ENCODE measurements at places on chromosomes 1 and 21. TPM values are rescaled to one million over a fixed set of nuclear protein-coding genes. Genes with fewer than 3 reads are reported as not detected.
A peak's percentile ranks its signal among the peaks of the same experiment; 100 is the strongest.

DNA sequence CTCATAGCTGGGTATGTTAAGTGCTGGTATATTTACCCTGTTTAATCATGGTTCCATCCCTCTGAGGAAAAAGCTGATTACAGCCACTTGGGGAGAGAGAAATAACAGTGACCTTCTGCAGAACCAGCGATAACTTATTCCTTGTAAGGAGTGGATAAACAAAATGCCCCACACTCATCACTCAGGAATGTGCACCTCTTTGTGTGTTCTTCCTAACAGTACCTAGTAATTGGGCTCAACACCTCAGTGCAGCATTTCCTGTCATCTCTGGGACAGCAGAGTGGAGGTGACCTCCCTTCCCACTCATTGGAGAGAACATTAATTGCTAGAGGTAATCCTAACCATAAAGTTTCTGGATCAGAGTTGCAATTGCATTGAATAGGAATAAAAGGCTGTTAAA, 112.5 kb upstream of the F3 start:
- no peaks in the 10 kb centered on the region for H3K36me3 ChIP-seq
- no peaks in the 10 kb centered on the region for H3K4me1 ChIP-seq
- H3K27me3 ChIP-seq, result no peaks in the 10 kb centered on the region
- H3K4me3 ChIP-seq, result no peak overlapping the region
- DNase-seq, result no peak
- no peak overlapping the region for H3K27ac ChIP-seq

DNA sequence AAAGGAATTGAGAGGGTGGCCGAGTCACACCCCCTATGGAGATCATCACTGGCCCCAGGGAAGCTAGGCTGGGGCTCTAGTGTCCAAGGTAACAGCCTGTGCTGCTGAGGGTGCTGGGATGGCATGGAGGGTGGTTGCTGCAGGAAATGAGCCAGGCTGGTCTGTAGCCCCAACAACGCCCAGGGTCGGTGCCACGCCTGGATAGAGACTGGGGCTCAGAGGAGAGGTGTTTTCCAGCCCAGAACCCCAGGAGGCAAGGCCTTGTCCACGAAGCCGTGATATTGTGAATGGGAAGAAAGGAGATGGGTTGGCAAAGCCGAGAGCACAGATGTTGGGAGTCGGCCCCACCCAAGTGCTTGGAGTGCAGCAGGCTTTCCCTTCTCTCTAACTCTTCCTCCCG, 68.9 kb upstream of the ACTRT2 start:
- no peak for DNase-seq
- no peak overlapping the region for H3K27ac ChIP-seq
- no peak overlapping the region for H3K4me3 ChIP-seq
- H3K36me3 ChIP-seq, result no peaks in the 10 kb centered on the region
- H3K27me3 ChIP-seq, result peaks cover 56% of the 10 kb centered on the region
- no peaks in the 10 kb centered on the region for H3K4me1 ChIP-seq

DNA sequence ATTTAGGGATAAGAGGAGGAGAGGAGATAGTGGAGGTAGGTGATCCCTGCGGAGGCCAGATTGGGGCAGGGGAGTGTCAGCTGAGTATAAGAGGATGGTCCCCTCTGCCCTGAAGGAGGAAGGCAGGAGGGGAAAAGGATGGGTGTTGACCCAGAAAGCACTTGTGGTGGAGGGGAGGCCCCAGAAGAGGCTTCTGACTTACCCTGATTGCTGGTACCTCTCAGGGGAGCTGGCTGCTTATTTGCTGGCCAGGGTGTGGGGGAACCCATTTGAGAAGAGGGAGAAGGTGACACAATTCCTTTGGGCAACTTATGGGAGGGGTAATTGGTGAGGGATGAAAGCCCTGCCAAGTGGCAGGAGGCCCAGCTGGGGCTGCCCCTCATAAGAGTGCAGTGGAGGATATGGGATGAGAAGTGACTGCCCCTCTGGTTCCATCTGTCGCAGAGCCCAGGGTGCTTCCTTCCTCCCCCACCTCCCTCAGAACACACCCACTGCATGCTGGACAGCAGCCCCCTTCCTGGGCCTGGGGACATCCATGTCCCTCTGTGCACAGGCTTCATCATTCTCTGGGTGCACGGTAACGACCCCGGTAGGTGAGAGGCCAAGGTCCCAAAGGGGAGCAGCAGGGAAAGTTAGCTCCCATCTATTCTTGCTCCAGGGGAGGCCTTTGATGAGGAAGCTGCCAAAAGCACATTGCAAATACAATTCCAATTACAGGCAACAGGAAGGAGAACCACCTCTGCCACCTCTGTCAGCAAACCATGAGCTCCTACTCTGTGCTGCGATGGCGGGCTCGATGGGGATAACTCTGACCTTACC, 1.4 kb upstream of the PCSK9 start:
- H3K4me3 ChIP-seq, result no peak overlapping the region
- no peak overlapping the region for H3K27ac ChIP-seq
- H3K27me3 ChIP-seq, result no peaks in the 10 kb centered on the region
- no peak for DNase-seq

- no peaks in the 10 kb centered on the region for H3K36me3 ChIP-seq
- H3K4me1 ChIP-seq, result no peaks in the 10 kb centered on the region
- H3K27me3 ChIP-seq, result peaks cover 14% of the 10 kb centered on the region
- no peak for DNase-seq
- H3K4me3 ChIP-seq, result no peak overlapping the region
Measured at GRCh38 chr21:38244407-38244787, 12.4 kb upstream of the KCNJ15 start.

SYTL1 gene
- 2.1 TPM for total RNA-seq

SPRR5 gene
- total RNA-seq, result not detected

GRCh38 chr1:51048670-51049069, 53.4 kb upstream of the C1orf185 start:
- H3K27ac ChIP-seq, result no peak overlapping the region
- no peak overlapping the region for H3K4me3 ChIP-seq
- DNase-seq, result no peak
- no peaks in the 10 kb centered on the region for H3K4me1 ChIP-seq

- H3K27ac ChIP-seq, result no peak within 1 kb of the TSS
- peak within 1 kb of the TSS; percentile 50 for H3K4me3 ChIP-seq
- H3K4me1 ChIP-seq, result peaks cover 11% of the 10 kb centered on the region
- DNase-seq, result peak; percentile 77
- no peaks in the 10 kb centered on the region for H3K36me3 ChIP-seq
- no peaks in the 10 kb centered on the region for H3K27me3 ChIP-seq
Measured at GRCh38 chr1:39639305-39640130, at the start of gene HEYL. TSS of gene HEYL (minus strand) at chr1:39639643. CDS start at chr1:39639625, 18 bp downstream.

DNA sequence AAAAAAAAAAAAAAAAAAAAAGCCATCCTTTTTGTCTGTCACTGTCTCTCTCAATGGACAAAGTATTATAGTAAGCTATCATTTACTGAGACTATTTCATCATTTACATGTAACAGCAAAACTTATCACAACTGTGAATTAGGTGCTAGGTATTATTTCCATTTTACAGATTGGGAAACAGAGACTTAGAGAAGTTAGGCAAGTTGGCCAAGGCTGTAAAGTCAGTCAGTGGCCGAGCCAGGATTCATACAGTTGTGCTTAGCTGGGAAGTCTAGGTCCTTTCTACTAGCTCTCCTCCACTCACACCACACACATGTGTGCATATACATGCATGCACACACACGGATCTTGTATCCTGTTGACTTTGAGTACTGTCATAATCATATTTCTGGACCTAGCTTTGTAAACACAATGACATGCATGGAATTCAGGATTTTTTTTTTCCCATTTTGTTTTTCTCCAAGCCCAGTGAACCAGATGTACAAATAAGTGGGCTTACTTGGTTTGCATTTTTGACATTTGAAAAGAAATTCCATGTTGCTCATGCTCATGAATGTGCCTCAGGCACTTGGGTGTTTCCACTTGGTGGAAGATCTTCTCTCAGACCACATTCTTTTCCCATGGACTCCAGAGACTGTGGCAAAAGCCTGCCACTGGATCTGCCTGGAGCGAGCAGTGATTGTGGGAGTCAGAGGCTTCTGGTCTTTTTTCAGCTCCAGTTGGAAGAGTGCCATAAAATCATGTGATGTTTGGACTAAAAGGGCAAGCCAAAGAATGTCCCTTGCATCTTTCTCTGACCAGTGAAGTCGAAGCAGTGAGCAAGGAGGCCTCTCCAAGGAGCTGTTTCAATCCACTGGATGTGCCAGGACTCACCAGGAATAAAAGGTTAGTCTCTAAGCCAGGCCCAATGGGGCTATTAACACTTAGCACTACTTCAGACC, 61.7 kb upstream of the DNAJC6 start:
- no peak for DNase-seq
- H3K4me1 ChIP-seq, result no peaks in the 10 kb centered on the region
- no peak overlapping the region for H3K27ac ChIP-seq
- H3K4me3 ChIP-seq, result no peak overlapping the region
- no peaks in the 10 kb centered on the region for H3K27me3 ChIP-seq

- H3K27me3 ChIP-seq, result no peaks in the 10 kb centered on the region
- DNase-seq, result no peak
- H3K4me3 ChIP-seq, result no peak overlapping the region
- H3K27ac ChIP-seq, result no peak overlapping the region
- peaks cover 10% of the 10 kb centered on the region for H3K4me1 ChIP-seq
Measured at GRCh38 chr1:89165811-89166210, 10.0 kb downstream of the GBP7 start.

DNA sequence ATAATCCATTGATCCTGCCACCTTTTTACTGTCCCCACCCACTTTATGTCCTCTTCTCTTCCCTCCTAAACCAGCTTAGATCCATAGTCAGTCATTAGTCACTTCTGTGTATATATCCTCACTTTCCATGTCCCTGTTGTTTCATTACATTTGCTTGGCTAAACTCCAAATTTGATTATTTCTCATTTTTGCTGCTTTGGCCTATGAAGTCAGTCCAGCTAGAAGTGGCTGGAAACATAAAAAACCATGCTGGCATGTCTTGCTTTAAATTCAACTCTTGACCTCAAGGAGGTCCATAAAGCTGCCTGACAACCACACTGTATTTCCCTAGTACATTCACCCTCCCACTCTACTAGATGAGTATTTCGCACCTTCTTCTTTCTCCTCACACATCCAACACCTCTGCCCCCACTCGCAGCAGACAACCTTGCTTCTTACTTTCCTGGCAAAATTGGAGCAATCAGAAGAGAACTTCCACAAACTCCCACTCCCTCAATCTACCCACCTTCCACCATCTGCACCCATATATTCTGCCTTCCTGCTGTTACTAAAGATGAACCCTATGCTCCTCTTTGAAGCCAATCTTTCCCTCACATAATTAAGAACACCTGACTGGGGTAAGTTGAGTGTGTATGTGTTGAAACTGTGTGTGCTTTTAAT, 72.1 kb downstream of the ZNF648 start:
- no peak for DNase-seq
- no peak overlapping the region for H3K27ac ChIP-seq
- no peak overlapping the region for H3K4me3 ChIP-seq
- H3K4me1 ChIP-seq, result no peaks in the 10 kb centered on the region
- H3K27me3 ChIP-seq, result peaks cover 19% of the 10 kb centered on the region
- H3K36me3 ChIP-seq, result no peaks in the 10 kb centered on the region

- DNase-seq, result no peak
- no peaks in the 10 kb centered on the region for H3K36me3 ChIP-seq
- H3K4me3 ChIP-seq, result no peak overlapping the region
- H3K27me3 ChIP-seq, result no peaks in the 10 kb centered on the region
- peaks cover 17% of the 10 kb centered on the region for H3K4me1 ChIP-seq
Measured at GRCh38 chr1:154466206-154466605, 35.8 kb upstream of the TDRD10 start.

- H3K36me3 ChIP-seq, result no peaks in the 10 kb centered on the region
- peaks cover 17% of the 10 kb centered on the region for H3K27me3 ChIP-seq
- H3K4me3 ChIP-seq, result no peak overlapping the region
- no peak overlapping the region for H3K27ac ChIP-seq
- no peak for DNase-seq
- no peaks in the 10 kb centered on the region for H3K4me1 ChIP-seq
Measured at GRCh38 chr1:50257940-50258685, 149.4 kb downstream of the ELAVL4 start.

DNA sequence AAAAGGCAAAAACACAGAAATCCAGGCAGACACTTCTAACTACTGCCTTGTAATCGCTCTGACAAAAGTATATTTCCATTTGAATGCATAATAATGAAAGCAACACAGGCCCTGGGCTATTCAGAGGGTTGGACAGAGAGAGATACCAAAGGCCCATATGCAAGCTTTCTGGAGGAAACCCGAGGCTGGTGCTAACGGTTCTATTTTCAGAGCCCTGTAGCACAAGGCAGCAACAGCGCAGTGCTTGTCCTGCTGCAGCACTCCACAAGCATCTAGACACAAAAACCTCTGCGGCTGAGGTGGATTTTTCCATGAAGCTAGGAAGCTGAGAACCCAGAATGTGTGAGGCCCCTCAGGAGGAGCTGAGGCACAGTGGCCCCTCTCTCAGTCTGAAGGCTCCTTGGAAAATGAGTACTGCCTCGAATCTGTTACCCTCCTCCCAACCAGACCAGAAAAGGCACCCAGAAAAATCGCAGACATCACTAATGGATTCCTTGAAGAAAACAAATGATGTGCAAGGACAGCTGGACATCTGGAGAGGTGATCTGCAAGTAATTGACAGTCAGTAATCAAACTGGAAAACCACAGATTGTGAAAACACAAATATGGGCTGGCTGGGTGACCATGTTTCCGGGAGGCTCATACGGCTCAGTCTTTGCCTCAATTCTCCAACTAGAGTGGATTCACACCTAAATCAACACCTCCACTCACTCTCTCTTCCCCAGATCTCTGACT, 54.0 kb downstream of the COLGALT2 start:
- H3K27me3 ChIP-seq, result no peaks in the 10 kb centered on the region
- peak overlapping the region; percentile 39 for H3K27ac ChIP-seq
- no peak overlapping the region for H3K4me3 ChIP-seq
- H3K4me1 ChIP-seq, result peaks cover 4% of the 10 kb centered on the region
- no peaks in the 10 kb centered on the region for H3K36me3 ChIP-seq
- DNase-seq, result no peak

GRCh38 chr1:178645808-178646200, 79.2 kb upstream of the RALGPS2 start:
- no peak overlapping the region for H3K27ac ChIP-seq
- H3K27me3 ChIP-seq, result no peaks in the 10 kb centered on the region
- no peaks in the 10 kb centered on the region for H3K36me3 ChIP-seq
- DNase-seq, result no peak

DNA sequence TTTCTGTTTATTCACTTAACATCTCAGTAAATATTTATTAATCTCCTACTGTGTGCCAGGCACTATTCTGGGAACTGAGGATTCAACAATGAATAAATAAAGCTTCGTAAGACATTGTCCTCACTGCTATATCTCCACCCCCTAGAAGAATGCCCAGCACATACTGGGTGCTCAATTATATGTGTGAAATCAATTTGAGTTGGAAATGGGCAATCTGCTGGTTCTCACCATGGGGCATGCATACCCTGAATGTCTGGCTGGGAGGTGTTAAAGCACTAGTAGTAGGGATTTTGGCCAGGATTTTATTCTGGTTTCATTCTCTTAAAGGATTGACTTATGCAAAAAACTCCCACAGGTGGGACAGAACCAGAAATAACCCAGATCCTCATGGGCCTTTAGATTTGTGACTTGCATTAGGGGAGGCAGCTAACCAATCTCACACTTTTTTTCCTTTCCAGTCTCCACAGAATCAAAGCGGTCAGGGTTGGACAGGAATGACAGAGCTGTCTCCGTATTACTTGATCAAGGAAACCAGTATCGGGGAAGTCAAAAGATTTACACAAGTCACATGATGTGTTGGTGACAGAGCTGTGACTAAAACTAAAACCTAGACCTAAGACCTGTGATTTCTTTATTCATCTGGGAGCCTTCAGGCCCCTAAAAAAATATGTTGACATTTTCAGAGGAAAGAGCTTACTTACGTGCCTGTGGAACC, 12.8 kb downstream of the GFI1 start:
- no peak overlapping the region for H3K4me3 ChIP-seq
- H3K4me1 ChIP-seq, result no peaks in the 10 kb centered on the region
- no peak overlapping the region for H3K27ac ChIP-seq
- DNase-seq, result peak; percentile 31

GRCh38 chr1:83065952-83066727, 932.8 kb downstream of the TTLL7 start:
- H3K36me3 ChIP-seq, result no peaks in the 10 kb centered on the region
- H3K4me1 ChIP-seq, result no peaks in the 10 kb centered on the region
- no peak overlapping the region for H3K27ac ChIP-seq
- no peak for DNase-seq
